ENCODE measurements at places on chromosomes 4 and X. TPM values are rescaled to one million over a fixed set of nuclear protein-coding genes. Genes with fewer than 3 reads are reported as not detected.

GRCh38 chr4:84648863-84649647 lies 66.1 kb downstream of the CDS1 start:
- DNase-seq, result no peak
- no peaks in the 10 kb centered on the region for H3K4me1 ChIP-seq
- H3K27ac ChIP-seq, result no peak overlapping the region
- no peak overlapping the region for H3K4me3 ChIP-seq
- no peaks in the 10 kb centered on the region for H3K36me3 ChIP-seq
- no peaks in the 10 kb centered on the region for H3K27me3 ChIP-seq

GRCh38 chr4:186204103-186204559 lies 12.8 kb downstream of the CYP4V2 start:
- H3K4me1 ChIP-seq, result no peaks in the 10 kb centered on the region
- peak; percentile 8 for DNase-seq
- peak overlapping the region; percentile 37 for H3K27ac ChIP-seq
- peak overlapping the region; percentile 45 for H3K4me3 ChIP-seq

Gene HCCS
- 38.0 TPM for total RNA-seq

DNA sequence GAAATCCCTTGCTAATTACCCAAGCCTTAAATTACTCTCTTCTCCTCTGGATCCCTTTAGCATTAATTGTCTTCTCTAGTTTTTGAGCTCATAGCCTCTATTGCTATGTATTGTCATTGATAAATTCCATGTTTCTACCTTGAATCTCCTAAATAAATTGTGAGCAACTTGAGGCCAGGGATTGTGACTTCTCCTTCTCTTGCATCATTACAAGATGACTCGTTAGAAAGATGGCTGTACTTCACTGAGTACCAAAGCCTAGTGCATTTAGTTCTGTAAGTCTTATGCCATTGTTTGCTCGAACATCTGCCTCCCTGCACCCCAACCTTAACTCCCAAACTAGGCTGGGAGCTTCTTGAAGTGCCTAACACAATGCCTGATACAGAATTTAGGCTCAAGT lies 15.3 kb downstream of the VSIG4 start:
- H3K27me3 ChIP-seq, result no peaks in the 10 kb centered on the region
- no peak overlapping the region for H3K4me3 ChIP-seq
- no peak overlapping the region for H3K27ac ChIP-seq
- H3K4me1 ChIP-seq, result no peaks in the 10 kb centered on the region

GRCh38 chr4:24603343-24603742 lies 19.0 kb upstream of the DHX15 start:
- no peak overlapping the region for H3K4me3 ChIP-seq
- no peak overlapping the region for H3K27ac ChIP-seq
- H3K36me3 ChIP-seq, result no peaks in the 10 kb centered on the region
- no peak for DNase-seq
- no peaks in the 10 kb centered on the region for H3K4me1 ChIP-seq

DNA sequence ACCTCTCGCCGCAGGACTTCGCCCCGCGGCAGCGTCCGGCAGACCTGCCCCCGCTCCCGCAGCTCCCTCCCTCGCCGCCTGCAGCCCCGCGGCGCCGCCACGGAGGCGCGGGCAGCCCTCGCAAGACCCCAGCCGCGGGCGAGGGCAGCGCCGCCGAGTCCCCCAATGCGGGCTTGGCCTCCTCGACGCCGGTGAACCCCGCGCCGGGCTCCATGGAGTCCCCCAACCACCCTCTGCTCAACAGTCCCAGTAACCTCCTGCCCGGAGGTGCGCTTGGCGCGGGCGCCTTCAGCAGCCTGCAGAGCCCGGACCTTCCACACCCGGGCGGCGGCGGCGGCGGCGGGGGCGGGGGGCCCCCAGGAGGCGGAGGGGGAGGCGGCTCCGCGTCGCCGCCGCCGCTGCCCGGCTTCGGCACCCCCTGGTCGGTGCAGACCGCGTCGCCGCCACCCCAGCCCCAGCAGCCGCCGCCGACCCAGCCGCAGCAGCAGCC lies 1.2 kb downstream of the CPEB2 start:
- peak overlapping the region; percentile 85 for H3K4me3 ChIP-seq
- H3K27me3 ChIP-seq, result no peaks in the 10 kb centered on the region
- DNase-seq, result no peak
- peak overlapping the region; percentile 98 for H3K27ac ChIP-seq
- H3K4me1 ChIP-seq, result peaks cover 7% of the 10 kb centered on the region

- no peaks in the 10 kb centered on the region for H3K36me3 ChIP-seq
- H3K4me1 ChIP-seq, result no peaks in the 10 kb centered on the region
Measured at GRCh38 chr4:83382850-83383249, 48.2 kb upstream of the HPSE start.

DNA sequence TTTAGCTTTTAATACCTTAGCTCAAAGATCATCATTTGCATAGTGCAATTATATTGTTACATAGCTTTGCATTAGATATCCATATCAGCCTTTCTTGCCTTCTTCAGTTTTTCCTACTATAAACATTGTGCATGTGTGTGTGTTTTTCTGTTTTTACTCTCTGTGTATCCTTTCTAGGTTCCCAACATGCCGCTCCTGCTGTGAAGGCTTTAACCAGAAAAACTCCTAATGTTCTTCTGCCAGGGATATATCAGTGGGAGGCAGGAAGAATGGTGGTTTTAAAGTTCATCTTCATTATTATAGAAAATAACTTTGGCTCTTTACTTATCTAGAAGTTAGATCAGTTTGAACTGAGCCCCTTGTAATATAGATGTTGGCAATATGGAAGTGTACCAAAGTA lies 61.2 kb downstream of the CPE start:
- no peak overlapping the region for H3K27ac ChIP-seq
- H3K4me1 ChIP-seq, result peaks cover 15% of the 10 kb centered on the region
- no peak for DNase-seq
- H3K4me3 ChIP-seq, result no peak overlapping the region
- no peaks in the 10 kb centered on the region for H3K27me3 ChIP-seq
- no peaks in the 10 kb centered on the region for H3K36me3 ChIP-seq

Gene PITX2
- total RNA-seq, result 4.2 TPM

DNA sequence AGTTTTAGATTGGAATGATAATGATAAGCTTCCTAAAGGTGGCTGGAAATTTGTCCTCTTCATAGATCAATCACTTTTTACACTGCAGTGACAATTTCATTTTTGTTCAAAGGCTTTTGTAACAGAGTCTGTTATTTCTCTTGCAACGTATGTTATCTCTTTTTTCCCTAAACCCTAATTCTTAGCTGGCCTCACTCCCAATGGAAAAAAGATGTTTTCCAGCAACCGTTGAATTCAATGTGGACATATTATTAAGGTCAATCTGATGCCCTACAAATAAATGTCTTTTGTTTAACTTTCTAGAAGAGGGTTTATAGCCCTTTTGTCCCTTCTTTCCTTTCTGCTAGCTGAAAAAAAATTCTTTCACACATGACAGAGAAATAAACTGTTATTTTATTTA lies 192.7 kb upstream of the NWD2 start:
- DNase-seq, result no peak
- no peak overlapping the region for H3K4me3 ChIP-seq
- H3K27ac ChIP-seq, result no peak overlapping the region
- no peaks in the 10 kb centered on the region for H3K27me3 ChIP-seq
- no peaks in the 10 kb centered on the region for H3K36me3 ChIP-seq

Gene EFHC2
- not detected for total RNA-seq

GRCh38 chr4:99722006-99722405 lies 64.4 kb upstream of the C4orf54 start:
- no peaks in the 10 kb centered on the region for H3K36me3 ChIP-seq
- no peaks in the 10 kb centered on the region for H3K27me3 ChIP-seq
- H3K4me3 ChIP-seq, result no peak overlapping the region
- no peaks in the 10 kb centered on the region for H3K4me1 ChIP-seq

GRCh38 chr4:47661741-47662140 lies 176.1 kb downstream of the CORIN start:
- peaks cover 3% of the 10 kb centered on the region for H3K27me3 ChIP-seq
- no peaks in the 10 kb centered on the region for H3K36me3 ChIP-seq
- no peaks in the 10 kb centered on the region for H3K4me1 ChIP-seq
- DNase-seq, result no peak

DNA sequence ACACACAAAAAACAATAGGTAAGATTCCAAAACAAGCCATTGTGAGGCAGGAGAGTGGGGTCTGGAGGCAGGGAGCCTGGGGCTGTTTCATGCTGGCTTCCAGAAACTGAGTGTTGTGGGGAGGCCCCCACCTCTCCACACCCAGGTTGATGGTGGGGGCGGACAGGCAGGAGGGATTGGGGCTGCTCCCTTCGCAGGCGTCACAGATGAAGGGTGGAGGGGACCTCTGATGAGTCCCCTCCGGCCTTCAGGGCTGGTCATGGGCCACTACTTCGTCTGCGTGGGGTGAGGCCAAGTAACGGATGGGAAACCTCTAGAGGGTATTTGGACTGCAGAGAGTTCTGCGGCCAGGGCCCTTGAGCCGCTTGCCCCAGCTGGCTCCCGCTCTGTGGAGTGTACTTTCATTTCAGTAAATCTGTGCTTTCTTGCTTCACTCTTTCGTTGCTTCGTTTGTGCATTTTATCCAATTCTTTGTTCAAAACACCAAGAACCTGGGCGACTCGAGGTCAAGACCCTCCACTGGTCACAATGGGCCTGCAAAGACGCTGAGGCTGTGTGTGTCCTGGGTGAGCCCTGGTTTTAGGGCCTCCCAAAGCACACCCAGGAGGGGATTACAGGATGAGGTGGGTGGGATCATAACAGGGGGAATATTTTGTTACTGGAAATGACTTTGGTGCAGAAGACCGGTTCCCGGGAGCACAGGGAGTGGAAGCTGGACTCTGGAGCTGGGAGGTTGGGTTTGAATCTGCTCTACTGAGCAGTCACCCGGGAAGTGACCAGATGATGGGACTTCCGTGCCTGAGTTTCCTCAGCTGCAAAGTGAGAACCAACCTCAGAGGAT lies 83.7 kb upstream of the ADRA2C start:
- no peaks in the 10 kb centered on the region for H3K4me1 ChIP-seq
- DNase-seq, result no peak
- no peaks in the 10 kb centered on the region for H3K36me3 ChIP-seq
- no peak overlapping the region for H3K4me3 ChIP-seq

DNA sequence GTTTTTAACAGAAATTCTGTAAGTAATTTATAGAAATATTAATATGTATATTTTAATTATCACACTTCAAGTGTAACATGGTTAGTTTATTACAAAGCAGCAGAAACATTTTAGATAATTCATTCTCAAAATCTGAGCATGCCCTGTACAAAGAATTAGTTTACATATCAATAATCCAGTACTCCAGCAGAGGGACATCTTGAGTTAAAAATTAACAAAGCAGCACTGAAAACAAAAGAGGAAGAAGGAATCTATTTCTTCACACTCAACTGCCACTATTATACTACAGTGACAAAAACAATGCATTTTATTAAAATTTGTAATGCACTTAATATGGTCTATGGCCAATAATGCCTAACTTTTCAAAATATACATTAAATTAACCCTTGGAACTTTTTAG lies 179.1 kb upstream of the KLHL4 start:
- H3K4me1 ChIP-seq, result no peaks in the 10 kb centered on the region
- no peak overlapping the region for H3K4me3 ChIP-seq
- DNase-seq, result no peak
- no peaks in the 10 kb centered on the region for H3K36me3 ChIP-seq
- H3K27me3 ChIP-seq, result no peaks in the 10 kb centered on the region
- H3K27ac ChIP-seq, result no peak overlapping the region

DNA sequence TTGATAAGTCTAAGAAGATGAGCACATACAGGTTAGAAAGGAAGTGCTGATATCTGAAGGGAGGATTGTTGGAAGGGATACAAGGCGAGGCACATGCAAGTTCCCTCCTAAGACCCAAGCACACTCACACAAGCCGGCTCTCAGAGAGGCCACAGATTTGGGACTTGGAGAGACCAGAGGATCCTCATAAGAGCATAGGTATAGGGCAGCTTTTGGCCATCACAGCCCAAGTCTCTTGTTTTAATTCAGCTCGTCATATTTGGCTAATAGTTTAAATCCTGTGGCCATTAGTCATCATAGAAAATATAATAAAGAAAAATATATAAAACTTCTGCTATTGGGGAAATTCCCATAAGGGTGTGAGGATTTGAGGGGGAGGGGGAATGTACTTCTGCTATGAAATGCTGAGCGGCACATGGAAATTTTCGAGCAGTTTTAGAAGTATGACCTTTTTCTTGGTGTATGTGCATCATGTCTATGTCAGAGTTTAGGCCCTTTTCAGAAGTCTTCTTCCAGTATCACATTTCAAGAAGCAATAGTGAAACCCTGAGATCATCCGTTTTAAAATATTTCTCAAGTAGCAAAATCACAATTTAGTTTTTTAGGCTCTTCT lies 97.7 kb downstream of the NFKB1 start:
- no peak overlapping the region for H3K27ac ChIP-seq
- H3K36me3 ChIP-seq, result peaks cover 40% of the 10 kb centered on the region

Gene HTN3
- total RNA-seq, result not detected

- no peaks in the 10 kb centered on the region for H3K36me3 ChIP-seq
- H3K27me3 ChIP-seq, result no peaks in the 10 kb centered on the region
- no peaks in the 10 kb centered on the region for H3K4me1 ChIP-seq
- no peak overlapping the region for H3K27ac ChIP-seq
- no peak for DNase-seq
- no peak overlapping the region for H3K4me3 ChIP-seq
Measured at GRCh38 chrX:36510736-36511135, 497.4 kb upstream of the FAM47C start.

DNA sequence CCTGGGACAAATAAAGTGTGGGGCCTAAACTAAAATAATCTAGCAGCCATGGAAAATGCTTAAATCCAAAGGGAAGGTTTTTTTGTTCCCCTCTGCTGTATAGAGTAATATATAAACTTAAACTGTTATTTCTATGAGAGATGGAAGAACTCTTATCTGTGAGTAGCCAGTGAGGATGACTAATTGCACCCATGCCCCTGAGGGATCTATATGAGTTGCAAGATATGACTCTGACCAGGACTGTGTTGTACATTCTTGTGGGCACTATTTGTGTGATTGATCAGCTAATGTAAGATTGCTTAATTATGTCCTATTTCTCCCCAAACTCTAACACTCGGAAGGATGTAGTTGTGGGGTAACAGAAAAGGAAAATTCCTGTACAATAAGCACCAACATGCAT lies 35.2 kb upstream of the AMBN start:
- H3K27me3 ChIP-seq, result no peaks in the 10 kb centered on the region
- no peak overlapping the region for H3K4me3 ChIP-seq
- H3K4me1 ChIP-seq, result no peaks in the 10 kb centered on the region
- no peaks in the 10 kb centered on the region for H3K36me3 ChIP-seq

- no peaks in the 10 kb centered on the region for H3K27me3 ChIP-seq
- no peak for DNase-seq
- H3K4me3 ChIP-seq, result no peak overlapping the region
Measured at GRCh38 chr4:119049342-119049741, 86.3 kb upstream of the MYOZ2 start.

DNA sequence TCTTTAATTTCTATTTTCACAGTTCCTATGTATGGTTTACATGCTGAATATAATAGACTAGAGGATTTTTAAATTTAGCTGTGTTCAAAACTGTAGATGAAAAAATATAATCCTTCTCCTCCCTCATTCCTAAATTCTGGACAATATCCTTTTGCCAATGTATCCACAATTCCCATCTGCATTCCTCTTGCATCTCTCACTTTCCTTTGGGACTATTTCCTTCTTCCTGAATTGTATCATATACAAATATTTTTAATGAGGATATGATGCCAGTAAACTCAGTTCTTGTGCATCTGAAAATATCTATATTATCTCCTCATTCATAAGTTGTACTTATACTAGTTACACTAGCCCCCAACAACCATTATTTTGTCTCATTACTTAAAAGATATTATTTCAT lies 46.7 kb downstream of the DDX60L start:
- no peak overlapping the region for H3K27ac ChIP-seq
- H3K27me3 ChIP-seq, result no peaks in the 10 kb centered on the region
- no peak overlapping the region for H3K4me3 ChIP-seq
- peaks cover 3% of the 10 kb centered on the region for H3K36me3 ChIP-seq
- DNase-seq, result no peak

Gene RASL11B
- 5.1 TPM for total RNA-seq

Gene CAPN6
- total RNA-seq, result 9.4 TPM
